ENCODE measurements at places on chromosomes 1 and 21.

- no peak for DNase-seq
Observed at GRCh38 chr1:115257591-115257990, 80.5 kb downstream of the NGF start.

GRCh38 chr1:1073743-1074587 lies at the start of gene RNF223:
Gene RNF223, minus strand, starts transcription at chr1:1074306. Its CDS starts 1,740 bp downstream, at chr1:1072566.
- DNase-seq, result no peak

DNA sequence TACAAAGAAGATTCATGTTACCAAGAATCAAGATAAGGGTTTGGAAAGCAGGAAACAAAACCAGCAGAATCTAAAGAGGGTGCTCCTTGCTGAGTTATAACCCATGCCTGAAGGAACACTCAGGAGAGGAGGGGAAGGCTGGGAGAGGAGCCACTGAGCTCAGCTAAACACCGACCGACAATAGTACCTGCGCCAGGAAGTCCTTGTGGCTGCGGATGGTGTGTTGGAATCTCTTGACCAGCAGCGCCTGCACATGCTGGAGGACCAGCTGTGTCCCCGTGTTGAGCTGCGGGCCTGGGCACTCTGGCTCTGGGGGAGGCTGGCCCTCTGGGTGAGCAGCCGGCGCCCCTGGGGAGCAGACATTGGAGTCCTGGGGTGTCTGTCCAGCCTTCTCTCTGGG lies 89.4 kb downstream of the ABCA4 start:
- no peak for DNase-seq

- no peak for DNase-seq
Observed at GRCh38 chr1:220527908-220528678, at the start of gene MARK1. Gene MARK1, plus strand, starts transcription at chr1:220528136. Its CDS starts 687 bp downstream, at chr1:220528823.

- DNase-seq, result no peak
Observed at GRCh38 chr1:245255783-245256182, 101.0 kb downstream of the KIF26B start.

DNA sequence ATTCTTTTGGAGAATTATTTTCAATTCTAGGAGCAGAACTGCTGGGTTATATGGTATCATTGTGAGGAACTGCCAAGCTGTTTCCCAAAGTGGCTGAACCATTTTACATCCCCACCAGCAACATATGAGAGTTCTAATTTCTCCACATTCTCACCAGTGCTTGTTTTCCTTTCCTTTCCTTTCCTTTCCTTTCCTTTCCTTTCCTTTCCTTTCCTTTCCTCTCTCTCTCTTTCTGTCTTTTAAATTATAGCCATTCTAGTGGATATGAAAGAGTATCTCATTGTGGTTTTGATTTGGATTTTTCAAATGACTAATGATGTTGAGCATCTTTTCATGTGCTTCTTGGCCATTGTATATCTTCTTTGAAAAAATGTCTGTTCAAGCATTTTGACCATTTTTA lies 45.3 kb downstream of the RUNX3 start:
- DNase-seq, result no peak

- DNase-seq, result no peak
Observed at GRCh38 chr1:187689129-187689528, 860.4 kb downstream of the PLA2G4A start.

- no peak for DNase-seq
Observed at GRCh38 chr1:64967381-64967780, 1.0 kb upstream of the JAK1 start.

GRCh38 chr1:153292740-153293479 lies 19.8 kb downstream of the PGLYRP3 start:
- no peak for DNase-seq

DNA sequence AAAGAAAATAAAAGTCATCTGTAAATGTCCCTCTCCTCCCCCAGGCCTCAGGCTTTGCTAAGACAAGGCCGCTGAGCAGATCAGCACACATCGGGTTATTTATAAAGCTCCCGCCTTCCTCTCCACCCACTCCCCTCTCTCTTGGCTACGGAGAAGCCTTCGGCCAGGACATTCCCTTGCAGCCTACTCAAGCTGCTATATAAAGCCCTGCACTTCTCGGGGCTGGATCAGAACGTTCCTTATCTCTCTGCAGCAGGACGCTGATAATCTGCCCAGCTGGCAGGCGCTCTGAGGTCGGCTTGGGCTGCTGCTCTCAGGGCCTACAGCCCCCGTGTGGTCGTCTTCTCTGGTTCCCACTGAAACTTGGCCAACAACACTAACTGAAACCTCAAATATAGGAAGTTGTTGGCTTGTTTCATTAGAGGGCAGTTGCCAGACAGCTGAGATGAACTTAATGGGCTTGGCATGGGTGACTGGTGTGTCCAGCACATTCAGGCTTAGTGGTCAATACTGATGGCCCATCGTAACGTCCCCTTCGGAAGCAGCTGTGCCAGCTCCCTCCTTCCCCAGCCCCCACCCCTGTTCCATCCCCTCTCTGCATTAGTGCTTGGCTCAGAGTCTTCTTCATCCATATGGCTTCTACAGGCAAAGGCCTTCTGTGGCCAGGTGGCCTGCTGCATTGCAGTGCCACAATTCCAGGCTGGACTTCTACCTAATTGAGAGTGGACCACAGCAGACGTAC lies 64.6 kb downstream of the IER5 start:
- no peak for DNase-seq

- DNase-seq, result no peak
Observed at GRCh38 chr1:198543670-198544260, 3.3 kb upstream of the ATP6V1G3 start.

GRCh38 chr1:56065729-56066128 lies 513.6 kb downstream of the PLPP3 start:
- no peak for DNase-seq

DNA sequence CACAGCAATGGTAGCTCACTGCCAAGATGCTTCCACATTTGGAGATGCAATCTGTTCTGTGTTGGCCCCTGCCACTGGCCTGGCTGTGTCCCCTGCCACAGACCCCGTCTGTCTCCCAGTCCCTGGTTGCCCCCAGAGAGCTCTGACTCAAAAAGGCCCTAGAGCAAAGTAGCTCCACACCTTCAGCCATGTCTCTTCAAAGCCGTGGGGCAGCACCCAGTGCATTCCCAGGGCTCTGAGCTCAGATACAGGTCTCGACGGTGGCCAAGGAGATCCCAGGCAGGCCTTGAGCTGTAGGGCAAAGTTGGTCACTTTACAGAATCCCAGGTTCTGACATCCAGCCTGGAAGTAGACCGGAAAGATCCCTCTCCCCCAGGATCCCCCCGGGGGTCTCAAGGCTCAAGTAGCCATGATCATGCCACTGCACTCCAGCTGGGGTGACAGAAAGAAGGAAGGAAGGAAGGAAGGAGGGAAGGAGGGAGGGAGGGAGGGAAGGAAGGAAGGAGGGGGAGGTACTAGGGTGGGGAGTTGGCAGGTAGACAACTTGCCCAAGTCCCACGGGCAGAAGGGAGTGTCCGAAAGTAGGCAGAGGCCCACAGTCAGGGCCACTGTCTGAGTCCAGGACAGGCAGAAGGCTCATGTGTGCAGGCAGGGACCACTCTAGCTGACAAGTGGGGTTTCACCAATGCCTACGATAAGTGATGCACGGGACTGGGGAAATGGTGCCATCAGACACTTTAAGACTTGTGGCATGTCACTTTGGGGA lies 4.8 kb upstream of the ARF1 start:
- no peak for DNase-seq

GRCh38 chr1:111497592-111497991 lies 5.8 kb downstream of the ADORA3 start:
- no peak for DNase-seq

GRCh38 chr21:28781602-28782276 lies 210.9 kb downstream of the LTN1 start:
- DNase-seq, result no peak

GRCh38 chr1:205514211-205515142 lies 10.0 kb downstream of the CDK18 start:
- DNase-seq, result no peak

- DNase-seq, result no peak
Observed at GRCh38 chr1:87549738-87550137, 221.1 kb downstream of the LMO4 start.

GRCh38 chr1:97516588-97516987 lies 404.2 kb downstream of the DPYD start:
- no peak for DNase-seq

DNA sequence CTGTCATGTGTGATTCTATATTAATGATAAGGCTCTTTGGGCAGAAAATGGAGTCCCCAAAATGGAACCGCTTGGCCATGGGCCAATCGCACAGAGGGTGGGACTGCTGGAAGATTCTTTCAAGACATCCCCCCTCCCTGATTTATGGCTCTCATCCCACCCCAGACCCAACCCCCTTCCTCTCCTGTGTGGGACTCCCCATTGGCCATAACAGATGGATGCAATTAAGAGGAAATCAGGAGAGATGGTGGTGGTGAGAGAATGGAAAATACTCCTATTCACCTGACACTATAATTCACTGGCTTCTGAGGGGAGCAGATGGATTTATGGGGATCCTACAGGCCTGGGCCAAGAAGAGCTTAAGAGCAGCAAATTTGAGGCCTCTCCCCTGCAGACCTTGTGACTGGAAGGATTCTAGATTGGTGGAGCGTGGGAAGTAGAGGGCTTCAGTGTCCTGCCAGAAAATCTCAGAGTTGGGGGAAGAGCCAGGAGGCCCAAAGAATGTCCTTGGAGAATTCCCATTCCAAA lies 1.7 kb downstream of the IGFN1 start:
- no peak for DNase-seq

DNA sequence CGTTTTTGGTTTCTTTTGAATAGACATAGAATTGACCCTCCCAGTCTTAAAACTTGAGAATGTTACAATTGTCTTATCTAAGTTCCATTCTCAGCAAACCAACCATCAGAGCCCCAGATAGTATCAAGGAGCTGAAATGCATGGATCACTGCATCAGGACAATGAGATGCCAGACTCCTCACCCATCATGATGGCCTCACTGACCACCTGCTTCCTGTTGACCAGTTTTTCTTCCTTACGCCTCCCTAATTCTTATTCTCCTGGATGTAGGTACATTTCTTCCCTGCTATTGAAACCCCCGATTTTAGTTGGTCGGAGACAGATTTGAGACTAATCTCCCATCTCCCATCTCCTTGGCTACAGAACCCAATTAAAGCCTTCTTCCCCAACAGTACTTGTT lies 17.7 kb downstream of the MATN1 start:
- DNase-seq, result no peak

GRCh38 chr21:18350216-18350615 lies 53.4 kb downstream of the TMPRSS15 start:
- DNase-seq, result no peak

- no peak for DNase-seq
Observed at GRCh38 chr1:218705911-218706893, 361.1 kb downstream of the TGFB2 start.

DNA sequence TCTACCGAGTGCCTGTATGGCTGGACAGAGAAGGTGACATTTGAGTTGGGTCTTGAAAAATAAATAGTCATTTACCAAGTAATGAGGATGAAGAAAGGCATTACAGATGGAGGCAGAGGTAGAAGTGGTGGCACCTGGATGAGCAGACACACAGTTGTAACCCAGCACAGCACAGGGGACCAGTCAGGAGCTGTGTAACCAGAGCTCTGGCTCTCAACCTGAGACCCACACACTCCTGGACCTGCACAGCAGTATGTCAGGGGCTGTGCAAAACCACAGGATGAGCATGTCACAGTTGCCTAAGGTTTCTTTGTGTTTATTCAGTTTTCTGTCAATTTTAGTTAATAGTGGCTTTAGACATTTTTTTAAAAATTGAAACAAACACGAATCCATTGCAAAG lies 11.3 kb upstream of the MCOLN3 start:
- DNase-seq, result no peak

DNA sequence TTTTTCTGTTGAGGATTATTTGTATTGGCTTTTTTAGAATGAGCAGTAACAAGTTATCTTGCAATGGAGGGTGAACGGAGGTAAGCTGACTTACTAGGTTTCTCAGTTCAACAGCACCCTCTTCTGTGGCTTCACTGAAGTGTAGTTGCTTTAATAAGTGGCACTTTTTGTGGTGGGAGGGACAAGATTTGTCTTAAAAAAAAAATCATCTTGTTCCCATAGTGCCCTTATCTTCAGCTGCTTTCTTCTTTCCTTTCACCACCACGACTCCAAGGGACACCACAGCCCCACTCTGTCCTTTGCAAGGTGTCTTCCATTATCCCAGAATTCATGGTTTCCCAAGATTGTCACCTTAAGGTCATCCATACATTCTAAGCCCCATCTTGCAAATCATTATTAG lies 92.9 kb downstream of the PIGK start:
- DNase-seq, result no peak

DNA sequence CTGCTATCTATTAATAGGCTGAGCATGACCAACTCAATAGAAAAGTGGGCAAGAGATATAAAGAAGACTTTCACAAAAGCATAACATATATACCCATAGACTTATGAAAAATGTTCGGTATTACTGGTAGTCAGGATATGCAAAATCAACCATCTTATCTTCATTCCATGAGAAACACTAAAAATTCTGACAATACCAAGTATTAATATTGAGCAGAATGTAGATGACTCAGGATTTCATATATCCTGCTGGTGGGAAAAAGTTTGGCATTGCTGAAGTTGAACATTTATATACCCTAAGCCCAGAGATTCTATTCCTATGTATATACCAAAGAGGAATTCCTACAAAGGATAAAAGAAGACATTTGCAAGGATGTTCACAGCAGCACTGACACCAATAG lies 138.3 kb downstream of the CLEC20A start:
- no peak for DNase-seq

DNA sequence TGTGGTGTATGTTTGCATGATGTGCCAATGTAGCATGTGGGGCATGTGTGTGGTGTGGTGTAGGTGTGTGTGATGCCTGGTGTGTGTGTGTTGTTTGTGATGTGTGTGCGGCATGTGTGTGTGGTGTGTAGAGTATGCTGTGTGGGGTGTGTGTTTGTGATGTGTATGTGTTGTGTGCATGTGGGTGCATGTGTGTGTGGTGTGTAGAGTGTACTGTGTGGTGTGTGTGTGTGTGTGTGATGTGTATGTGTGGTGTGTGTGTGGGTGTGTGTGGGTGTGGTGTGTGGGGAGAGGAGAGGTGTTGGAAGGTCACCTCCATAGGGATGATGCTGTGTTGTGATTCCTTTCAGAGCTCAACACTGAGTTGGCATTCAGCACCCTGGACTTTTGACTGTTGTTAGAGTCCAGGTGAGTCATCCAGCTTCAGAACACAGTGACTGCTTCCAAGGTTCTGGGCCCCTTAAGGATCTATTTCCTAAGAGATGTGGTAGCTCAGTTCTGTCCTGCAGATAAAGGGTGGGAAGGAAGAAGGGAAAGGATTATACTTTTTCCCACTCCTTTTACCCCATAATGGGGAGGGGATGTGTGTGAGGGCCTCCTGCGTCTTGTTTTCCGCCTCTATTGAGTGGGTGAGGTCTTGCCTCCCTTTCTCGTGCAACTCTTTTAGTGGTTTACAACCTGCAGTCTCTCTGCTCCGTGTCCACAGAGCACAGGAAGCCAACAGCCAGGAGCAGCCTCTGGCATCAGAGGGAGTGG lies 47.6 kb downstream of the RHOU start:
- no peak for DNase-seq

DNA sequence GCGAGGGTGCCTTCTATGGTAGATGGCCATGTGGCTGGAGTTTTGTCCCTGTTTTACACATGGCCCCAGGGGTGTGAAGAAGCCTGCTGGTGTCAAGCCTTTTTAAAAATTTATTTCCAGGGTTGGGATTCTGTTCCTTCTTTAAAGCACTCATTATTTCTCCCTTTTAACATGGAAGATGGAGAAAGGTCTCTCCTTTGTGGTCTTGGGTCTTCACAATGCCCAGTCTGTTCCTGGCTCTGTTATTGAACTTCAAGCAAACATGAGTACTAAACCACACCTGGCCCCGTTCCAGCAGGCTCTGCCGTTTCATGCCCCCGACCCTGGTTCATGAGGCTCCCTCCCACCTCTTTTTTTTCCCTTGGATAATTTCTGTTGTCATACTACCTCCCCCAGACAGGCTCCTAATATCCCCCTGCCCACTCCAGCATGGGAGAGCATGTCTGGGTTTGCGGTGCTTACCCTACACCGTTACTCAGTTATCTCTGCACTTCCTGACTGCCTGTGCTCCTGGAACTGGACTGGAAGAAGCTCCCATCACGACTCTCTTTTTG lies 121.2 kb upstream of the KIAA0040 start:
- no peak for DNase-seq

Data from activated CD4-positive, CD25-positive, alpha-beta regulatory T cell treated with anti-CD3 and anti-CD28 coated beads, Interleukin-2, amount 50 U/mL, for 16 hours (primary cell).